ENCODE measurements at places on chromosomes 7 and 10. TPM values are rescaled to one million over a fixed set of nuclear protein-coding genes. Genes with fewer than 3 reads are reported as not detected.

GRCh38 chr7:138204285-138204981 lies 128.2 kb downstream of the AKR1D1 start:
- DNase-seq, result no peak

GRCh38 chr10:130812381-130813148 lies 499.0 kb downstream of the TCERG1L start:
- DNase-seq, result no peak

The NYAP1 gene
- 0.22 TPM for total RNA-seq

DNA sequence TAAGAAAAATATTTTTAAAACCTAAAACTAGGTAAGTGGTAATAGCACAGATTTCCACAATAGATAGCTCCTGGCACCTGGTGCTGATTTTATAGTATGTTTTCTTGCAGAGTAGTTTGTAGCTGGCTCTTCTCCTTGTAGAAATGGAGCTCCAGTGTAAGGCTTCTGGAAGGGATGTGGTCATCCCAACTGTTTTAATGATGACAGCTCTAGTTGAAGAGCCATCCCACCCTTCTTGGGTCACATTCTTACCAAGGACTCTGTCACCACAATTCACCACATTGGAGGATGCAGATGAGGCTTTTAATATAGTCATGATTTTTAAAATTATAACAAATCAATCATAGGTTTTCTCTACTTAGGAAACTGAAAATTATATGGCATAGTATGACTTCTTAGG lies 31.0 kb downstream of the TES start:
- DNase-seq, result no peak

DNA sequence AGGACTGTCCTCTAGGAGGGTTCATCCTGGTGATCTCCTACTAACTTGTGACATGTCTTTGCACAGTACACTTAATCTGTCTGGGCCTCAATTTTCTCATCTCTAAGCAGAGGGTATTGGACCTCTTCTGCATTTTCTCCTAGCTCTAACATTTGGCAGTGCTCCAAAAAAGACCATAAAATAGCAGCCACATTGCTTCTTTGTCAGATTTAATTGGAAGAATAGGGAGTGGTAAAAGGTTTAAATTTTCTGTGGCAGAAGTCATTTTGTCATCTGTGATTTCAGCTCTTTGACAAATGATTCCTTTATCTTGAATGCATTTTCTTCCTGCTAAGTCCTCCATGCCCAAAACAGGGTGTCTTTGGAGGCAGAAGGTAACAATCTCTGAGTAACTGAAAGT lies 289.9 kb upstream of the LRGUK start:
- no peak for DNase-seq

- DNase-seq, result no peak
Measured at GRCh38 chr7:101410743-101411507, 48.2 kb downstream of the COL26A1 start.

- no peak for DNase-seq
Measured at GRCh38 chr10:99328579-99329303, 415 bp upstream of the CNNM1 start.

The FAM25A gene
- not detected for total RNA-seq

- DNase-seq, result no peak
Measured at GRCh38 chr10:55174419-55174818, 373.4 kb upstream of the PCDH15 start.

- DNase-seq, result no peak
Measured at GRCh38 chr10:91604553-91605534, 28.0 kb downstream of the PPP1R3C start.

The OR2A7 gene
- total RNA-seq, result not detected
